CD4-positive, alpha-beta T cell treated with Interleukin-21 for 1 hour (primary cell): ENCODE measurements at places on chromosomes 16 and 17.
A peak's percentile ranks its signal among the peaks of the same experiment; 100 is the strongest.

DNA sequence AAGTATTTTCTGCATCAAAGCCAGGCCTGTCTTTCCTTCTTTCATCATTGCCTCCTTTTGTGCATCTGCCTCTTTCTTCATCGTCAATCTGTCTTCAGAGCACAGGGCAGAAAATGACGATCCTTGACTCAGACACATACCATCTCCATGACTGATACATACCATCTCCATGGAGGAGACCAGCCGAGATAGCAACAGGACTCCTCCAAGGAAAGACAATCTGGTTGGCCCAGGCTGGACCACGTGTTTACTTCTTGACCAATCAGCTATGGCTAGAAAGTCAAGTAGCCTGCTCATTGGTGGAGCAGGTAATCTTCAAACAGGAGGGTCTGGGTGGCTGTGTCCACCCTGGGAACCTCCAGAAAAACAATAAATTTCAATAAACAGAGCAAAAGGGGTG, 164.6 kb downstream of the CPPED1 start:
- no peak for DNase-seq

GRCh38 chr16:48000622-48001021, 155.2 kb downstream of the ABCC12 start:
- DNase-seq, result no peak

DNA sequence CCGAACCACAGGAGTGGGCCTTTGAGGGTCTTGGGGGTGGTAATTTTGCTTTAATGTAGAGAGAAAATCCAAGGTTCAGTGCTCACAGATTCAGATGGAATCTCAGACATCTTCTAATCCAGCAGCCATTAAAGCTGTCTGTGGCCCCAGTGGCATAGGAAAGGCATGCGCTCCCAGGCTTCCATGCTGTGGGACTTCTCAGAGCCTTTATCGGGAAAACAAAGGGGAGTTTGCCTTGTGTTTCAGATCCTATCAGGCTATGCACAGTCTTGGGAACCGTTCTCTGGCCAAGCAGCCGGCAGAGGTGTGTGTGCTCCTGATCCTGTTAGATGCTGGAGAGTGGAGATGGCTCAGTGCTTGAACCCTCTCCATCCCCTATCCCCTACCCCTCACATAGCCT, 7.8 kb downstream of the ADGRG1 start:
- no peak for DNase-seq

- no peak for DNase-seq
These were observed 11.2 kb downstream of the NCBP3 start for GRCh38 chr17:3834811-3835210.

DNA sequence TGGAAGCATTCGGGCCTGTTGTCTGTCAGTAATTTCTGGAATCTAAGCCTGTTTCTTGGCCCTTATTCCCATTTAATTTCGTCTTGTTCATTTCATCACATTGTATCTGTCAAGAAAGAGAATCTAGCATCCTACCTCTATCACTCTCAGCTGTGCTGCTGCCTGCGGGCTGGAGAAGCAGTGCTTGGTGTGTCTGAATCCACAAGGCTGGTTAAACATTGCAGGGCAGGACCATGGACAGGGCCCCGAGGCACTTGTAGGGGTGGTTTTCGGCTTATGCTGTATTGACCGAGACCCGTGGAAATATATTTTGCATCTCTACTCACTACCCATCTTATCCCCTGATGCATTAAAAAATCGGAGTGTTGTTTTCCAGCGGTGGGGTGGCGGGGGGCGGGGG, 3.1 kb downstream of the RAB11FIP4 start:
- peak; percentile 14 for DNase-seq
